ENCODE measurements at places on chromosomes 5 and 9.

GRCh38 chr5:111337133-111337532 lies 112.9 kb downstream of the CAMK4 start:
- peak; percentile 4 for DNase-seq

GRCh38 chr9:135002802-135003201 lies 84.7 kb upstream of the OLFM1 start:
- no peak for DNase-seq

GRCh38 chr5:80600943-80601693 lies 31.0 kb upstream of the ANKRD34B start:
- no peak for DNase-seq

GRCh38 chr5:72046106-72046505 lies 61.2 kb upstream of the MAP1B start:
- DNase-seq, result no peak

- DNase-seq, result no peak
Measured at GRCh38 chr9:135109650-135110049, 22.2 kb downstream of the OLFM1 start.

- DNase-seq, result no peak
Measured at GRCh38 chr9:99119976-99120655, 15.2 kb downstream of the TGFBR1 start.

GRCh38 chr5:178476972-178477754 lies 113.0 kb downstream of the COL23A1 start:
- no peak for DNase-seq

DNA sequence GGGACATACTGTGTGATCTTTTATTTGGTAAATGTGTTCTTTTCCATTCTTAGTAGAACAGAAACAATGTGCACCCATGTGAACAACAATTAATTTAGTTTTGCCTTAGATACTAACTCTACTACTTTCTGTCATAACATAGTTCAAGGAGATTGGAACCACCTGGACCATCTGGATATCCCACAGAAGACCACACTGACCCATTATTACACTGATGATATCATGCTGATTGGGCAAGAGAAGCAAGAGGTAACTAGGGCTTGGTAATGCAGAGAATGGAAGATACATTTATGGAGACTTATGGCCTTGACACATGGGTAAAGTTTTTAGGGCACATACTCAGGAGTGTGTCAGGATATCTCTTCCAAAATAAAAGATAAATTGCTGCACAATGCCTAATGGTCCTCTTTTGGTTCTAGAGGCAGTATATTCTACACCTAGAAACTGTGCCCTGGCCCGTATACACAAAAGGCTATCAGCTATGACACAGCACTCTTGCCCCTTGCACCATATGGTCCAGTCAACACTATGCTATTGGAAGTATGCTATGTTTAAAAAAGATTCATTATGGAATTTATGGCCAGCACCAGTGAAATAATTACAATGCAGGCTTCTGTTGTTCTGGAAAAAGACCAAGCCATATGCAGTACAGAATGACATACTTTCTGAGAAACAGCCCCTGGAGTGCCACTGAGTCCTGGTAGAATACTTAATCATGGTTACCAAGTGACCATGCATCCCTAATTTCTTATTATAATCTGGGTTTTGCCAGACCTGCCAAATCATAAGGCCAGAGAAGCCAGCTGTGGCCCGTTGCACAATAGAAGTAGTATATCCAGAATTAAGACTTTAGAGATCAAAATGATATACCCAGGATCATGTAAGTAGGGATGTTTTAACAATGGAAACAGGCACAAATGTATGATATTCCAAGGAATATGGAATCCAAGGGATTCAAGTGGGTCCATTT lies 41.6 kb upstream of the MROH2B start:
- no peak for DNase-seq

Measured in NCI-H1417 (cell line).